CD4-positive, alpha-beta T cell treated with Interleukin-10 for 1 hour (primary cell): ENCODE measurements at places on chromosomes 13 and 19.

GRCh38 chr13:25920931-25921330, 130.9 kb downstream of the SHISA2 start:
- DNase-seq = no peak

DNA sequence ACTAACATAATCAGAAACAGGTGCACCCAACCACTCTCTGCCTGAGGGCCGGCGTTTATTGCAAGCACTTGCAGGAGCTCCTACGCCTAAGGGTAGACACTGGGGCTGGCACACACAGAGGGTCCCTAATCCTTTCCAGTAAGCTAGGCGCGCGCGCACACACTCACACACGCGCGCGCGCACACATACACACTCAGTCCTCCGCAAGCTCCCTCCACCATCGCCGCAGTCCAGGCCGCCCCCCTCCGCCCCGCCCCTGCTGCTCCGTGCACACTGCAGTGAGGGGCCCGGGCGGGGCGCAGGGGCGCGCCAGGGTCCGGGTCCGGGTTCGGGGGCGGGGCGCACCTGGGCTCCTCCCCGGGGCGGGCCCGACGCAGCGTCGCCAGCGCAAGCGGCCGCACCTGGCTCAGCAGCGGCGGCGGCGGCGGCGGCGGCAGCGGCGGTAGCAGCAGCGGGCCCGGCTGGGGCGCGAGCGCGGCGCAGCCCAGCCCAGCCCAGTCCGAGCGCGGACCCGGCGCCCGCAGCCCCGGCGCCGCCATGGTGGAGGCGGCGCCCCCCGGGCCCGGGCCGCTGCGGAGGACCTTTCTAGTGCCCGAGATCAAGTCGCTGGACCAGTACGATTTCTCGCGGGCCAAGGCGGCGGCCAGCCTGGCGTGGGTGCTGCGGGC, at the start of gene CAMSAP3:
TSS of gene CAMSAP3 (plus strand) at position 398 of the 668 bp plus-strand sequence. CDS start at position 538, 140 bp downstream.
- DNase-seq = peak; percentile 42

DNA sequence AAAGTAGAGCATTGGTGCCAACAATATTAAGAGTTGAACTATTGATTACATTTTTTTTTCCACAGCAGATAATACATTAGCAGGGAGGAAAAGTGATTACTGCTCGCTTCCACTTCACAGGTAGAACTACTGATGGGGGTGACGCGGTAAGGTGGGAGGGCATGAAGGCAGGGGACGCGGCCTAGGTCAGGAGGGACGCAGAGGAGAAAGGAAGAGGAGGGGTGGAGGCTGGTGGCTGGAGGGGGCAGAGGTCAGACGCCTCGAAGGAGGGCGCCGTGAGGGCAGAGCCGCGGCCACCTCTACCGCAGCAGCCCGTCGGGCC, 287 bp upstream of the B3GLCT start:
- no peak for DNase-seq

- DNase-seq = no peak
These were observed 1.1 kb downstream of the SLC15A1 start for GRCh38 chr13:98751367-98751782.

DNA sequence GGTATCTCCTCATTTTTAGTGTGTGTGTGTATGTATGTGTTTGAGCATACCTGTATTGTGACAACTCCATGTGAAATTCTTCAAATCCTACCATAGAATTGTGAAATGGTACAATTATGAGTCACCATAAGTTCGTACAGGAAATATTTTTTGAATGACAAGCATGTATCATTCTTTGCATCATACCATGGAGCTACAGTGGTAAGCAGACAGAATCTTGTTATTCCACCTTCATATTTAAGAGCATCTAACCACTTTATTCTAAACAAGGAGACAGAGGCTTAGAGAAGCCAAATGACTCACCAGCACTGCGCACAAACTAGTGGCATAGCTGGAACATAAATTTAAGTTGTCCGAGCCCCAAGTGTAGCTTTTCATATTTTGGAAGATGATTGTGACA, 4.5 kb upstream of the EPSTI1 start:
- DNase-seq = no peak

DNA sequence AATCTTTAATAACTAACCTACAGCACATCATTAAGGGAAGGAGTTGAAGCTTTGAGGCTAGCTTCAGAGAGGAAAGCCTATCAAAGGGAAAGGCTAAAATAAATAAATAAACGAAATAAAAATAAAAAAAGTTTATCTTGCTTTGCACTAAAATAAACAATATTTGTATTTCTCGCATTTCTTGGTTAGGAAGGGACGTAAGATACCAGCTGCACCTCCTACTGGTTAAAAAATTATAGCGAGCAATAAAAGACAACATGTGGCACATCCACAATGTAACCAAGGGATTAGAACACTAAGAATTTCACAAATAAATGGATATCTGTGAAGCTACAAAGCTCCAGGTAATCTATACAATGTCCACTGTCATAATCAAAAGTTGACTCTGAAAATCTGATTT, 194.5 kb downstream of the DACH1 start:
- no peak for DNase-seq

DNA sequence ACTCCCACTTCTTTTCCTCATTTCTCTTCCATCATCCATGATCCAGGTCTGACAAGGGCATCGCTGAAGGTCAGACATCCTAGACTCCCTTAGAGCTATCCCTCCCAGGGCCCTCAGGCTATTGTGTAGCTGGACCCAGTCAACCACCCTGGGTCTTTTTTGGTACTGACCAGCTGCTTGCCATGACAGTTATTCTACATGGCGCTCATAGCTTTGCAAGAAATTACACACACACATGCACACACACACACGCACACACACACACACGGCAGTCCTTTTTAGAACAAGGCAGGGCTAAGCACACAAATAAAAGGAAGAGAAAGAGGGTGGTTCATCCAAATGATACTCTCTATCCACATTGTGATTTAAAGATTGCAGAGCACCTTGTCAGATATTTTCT, 18.3 kb downstream of the SIAH3 start:
- DNase-seq = no peak

DNA sequence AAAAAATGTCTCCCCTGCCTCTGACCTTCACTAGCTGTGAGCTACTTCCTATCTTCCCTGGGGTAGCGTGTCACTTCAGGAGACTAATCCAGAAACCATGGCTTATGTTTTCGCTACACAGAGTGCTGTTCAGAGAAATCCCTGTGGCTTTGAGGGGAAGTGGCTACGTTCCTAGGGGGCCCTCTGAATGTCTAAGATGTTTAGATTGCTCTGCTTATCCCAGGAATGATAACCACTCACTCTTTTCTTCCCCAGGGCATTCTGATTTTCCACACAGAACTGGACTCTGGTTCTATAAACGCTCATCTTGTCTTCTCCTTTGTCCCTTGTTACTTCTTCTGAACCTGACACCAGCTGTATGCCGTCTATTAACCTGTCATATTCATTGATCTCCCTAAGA, 572.5 kb downstream of the OLFM4 start:
- no peak for DNase-seq

- DNase-seq = no peak
These were observed 44.9 kb upstream of the DCUN1D2 start for GRCh38 chr13:113535381-113535781.

DNA sequence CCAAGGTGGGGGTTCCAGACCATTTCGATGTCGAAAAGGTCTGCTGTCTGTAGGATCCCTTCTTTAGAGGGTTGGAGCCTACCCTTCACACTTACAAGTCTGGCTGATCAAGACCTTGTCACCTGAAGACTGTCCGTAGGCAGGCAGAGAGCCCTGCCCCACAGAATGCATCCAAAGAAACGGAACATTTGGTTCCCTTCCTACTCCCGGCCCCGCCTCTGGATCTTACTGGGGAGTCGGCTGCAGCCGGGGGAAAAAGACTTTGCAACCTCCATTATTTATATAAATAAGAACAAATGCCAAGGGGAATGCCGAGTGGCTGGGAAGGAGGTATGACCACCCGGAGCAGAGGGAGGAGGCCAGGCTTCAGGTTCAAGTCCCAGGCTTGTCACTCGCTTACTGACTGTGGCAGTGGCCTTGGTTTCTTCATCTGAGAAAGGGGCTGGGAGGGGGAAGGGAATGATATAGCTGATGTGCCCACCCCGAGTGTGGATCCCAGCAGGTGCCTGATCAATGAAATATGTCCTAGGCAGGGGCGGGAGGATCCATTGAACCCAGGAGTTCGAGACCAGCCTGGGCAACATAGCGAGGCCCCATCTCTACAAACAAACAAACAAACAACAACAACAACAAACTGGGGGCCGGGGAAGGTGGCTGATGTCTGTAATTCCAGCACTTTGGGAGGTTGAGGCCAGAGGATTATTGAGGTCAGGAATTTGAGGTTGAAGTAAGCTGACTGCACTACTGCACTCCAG, 48.7 kb downstream of the RFX2 start:
- no peak for DNase-seq

- DNase-seq = no peak
These were observed 111.2 kb downstream of the KLF5 start for GRCh38 chr13:73169971-73170370.

- no peak for DNase-seq
These were observed 8.3 kb upstream of the OXGR1 start for GRCh38 chr13:97002581-97002980.

- DNase-seq = peak; percentile 39
These were observed 2.5 kb downstream of the ITM2B start for GRCh38 chr13:48235341-48236135.
